Activated CD4-positive, alpha-beta memory T cell treated with anti-CD3 and anti-CD28 coated beads, Interleukin-2, amount 10 ng/mL, durations not matched to agents 7 days and 5 days (primary cell): ENCODE measurements at places on chromosomes 2 and 18.

GRCh38 chr18:38635709-38636430 is 1070.3 kb upstream of the CELF4 start:
- no peak for DNase-seq

GRCh38 chr2:128388499-128388941 is 69.9 kb upstream of the HS6ST1 start:
- no peak for DNase-seq

DNA sequence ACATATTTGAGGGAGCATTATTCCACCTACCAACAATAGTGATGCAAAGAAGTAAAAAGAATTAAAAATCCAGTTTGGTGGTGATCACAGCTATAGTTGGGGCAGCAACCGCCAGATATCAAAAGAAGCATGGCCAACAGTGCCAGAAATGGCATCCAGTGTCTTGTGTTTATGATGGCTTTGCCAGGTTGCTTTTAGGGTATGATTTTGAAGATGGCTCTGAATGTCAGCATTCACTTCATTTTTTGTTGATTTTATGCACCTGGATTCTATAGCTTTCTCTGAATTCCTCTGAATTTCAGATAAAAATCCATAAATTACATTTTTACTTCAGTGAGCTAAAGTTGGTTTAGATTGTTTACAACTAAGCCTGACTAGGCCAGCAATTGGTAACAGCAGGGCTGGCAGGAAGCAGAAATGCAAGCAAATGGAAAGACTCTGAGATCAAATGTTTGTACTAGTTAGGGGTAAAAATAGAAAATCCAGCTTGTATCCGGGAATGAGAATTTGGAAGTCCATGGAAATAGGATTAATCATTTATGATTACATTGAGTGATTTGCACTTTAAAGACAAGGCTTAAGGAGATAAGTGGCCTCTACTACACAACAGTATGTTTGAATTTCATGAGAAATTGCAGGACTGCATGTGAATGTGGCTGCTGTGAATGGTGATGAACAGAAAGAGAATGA is 40.4 kb downstream of the COL3A1 start:
- no peak for DNase-seq

DNA sequence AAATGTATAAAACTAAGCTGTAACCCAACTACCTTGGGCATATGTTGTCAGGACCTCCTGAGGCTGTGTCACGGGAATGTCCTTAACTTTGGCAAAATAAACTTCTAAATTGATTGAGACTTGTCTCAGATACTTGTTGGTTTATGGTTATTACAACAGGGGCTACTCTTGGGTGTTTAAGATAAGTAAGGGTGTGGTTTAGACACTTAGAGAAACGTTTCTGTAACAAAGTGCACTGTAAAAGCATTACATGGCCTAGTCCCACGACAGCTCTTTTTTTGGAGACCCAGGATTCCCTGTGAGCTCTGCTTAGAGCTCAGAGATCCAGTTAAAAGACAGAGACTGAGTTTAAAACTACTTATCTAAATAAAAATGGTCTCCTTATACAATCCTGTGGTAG is 32.3 kb upstream of the LIPG start:
- no peak for DNase-seq

DNA sequence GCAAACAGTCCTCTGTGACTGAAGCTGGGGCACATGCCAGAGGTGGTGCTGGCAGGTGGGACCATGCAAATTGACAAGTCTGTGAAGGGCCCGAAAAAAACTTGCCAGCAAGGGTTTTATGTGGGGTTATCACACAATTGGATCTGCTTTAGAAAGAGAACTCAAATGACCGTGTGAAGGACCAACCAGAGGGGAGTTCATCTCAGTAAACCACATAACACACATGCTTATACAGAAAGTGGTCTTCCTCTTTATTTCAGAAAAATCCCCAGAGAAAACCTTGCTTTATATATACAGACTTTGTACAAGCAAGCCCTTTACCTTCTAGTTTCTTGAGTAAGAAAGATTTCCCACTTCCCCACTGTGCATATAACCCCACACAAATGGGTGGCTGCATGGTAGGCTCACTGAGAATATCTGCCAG is 46.7 kb downstream of the KIDINS220 start:
- DNase-seq: no peak

- no peak for DNase-seq
Measured at GRCh38 chr2:64210816-64211215, 66.6 kb upstream of the PELI1 start.

GRCh38 chr18:79410171-79410641 is 14.5 kb downstream of the NFATC1 start:
- DNase-seq: no peak

DNA sequence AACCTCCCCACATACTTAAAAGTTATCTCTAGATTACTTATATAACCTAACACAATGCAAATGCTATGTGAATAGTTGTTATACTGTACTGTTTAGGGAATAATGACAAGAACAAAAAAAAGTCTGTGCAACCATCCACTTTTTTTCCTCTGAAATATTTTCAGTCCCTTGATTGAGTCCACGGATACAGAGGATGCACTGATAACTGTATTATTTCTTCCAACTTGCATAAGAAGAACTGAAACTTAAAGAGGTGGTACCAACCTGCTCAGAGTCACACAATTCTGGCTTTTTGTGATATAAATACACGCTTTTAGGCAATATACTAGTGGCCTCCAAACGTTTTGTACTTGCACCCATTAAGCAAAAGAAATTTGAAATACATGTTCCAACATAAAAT is 1.4 kb downstream of the SMC6 start:
- DNase-seq: no peak

DNA sequence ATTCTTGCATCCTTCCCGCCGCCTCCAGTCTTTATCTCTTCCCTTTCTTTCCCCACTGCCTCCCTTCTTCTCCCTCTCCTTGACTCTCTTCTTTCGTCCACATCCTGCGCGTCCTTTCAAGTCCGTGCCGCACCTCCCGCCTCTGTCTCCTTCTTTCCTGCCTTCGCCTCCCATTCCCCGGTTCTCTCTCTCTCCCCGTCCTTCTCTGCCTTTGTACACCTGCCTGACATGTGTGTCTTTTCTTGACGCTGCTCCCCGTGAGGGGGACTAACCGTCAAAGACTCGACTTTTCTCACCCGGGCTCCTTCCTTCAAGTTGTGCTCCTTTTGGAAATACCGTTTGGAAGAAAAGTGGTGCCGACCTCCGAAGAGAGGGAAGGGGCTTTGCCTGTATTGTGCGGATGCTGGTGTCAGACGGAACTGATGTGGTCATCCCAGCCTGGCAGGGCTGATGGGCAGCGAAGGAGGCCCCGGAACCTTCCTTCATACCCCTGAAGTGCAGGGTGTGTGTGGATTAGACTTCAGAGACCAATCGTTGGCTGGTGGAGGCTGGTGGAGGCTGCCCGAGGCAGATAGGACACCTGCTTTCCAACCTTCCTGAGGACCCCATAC is 879 bp downstream of the TMEM178A start:
- DNase-seq: no peak

DNA sequence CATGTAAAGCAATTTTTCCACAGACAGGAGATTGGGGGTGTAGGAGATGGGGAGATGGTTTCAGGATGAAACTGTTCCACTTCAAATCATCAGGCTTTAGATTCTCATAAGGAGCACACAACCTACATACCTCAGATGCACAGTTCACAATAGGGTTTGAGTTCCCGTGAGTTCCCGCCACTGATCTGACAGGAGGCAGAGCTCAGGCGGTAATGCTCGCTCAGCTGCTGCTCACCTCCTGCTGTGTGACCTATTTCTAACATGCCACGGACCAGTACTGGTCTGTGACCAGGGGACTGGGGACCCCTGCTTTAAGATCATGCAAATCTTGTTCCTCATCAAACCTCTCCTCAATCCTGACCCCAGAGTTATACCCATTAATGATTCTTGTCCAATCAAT is 70.1 kb downstream of the RPE start:
- no peak for DNase-seq

GRCh38 chr2:183093857-183094657 is 15.5 kb downstream of the DUSP19 start:
- DNase-seq: no peak

DNA sequence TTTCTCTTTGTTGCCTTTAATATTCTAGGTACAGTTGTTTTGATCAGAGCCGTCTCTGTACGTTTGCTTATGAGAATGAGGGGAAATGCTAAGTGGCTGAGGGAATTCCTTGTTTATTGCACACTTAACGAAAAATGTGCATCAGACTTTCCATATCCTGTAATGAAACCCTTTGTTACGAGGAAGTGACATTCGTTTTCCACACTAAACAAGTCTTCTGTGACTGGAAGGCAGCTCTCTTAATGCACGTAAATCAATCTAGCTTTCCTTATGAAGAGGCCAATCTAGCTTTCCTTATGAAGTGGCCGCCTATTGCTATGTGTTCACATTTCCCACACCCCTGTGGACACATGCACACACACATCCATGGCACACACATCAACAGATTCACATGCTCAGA is 186.2 kb downstream of the SNTG2 start:
- no peak for DNase-seq

GRCh38 chr2:206990360-206990759 is 51.0 kb downstream of the CPO start:
- DNase-seq: no peak

GRCh38 chr2:80363330-80363729 is 58.8 kb upstream of the LRRTM1 start:
- no peak for DNase-seq

DNA sequence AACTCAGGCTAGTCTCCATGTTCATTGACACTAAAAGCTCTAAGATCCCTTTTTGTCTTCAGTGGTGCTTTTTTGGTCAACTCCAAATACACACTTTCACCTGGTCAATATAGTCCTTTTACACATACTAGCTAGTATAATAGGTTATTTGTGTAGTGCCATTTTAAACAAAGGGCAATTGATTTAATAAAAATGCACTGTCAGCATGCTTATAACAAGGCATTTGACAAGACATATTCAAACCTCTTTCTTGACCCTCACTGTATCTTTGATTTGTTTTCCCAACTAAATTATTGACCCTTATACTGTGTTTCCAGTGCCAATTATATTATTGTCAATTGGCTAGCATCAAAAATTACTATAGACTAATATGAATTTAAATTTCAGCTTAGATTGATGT is 1117.6 kb upstream of the DDX18 start:
- no peak for DNase-seq

DNA sequence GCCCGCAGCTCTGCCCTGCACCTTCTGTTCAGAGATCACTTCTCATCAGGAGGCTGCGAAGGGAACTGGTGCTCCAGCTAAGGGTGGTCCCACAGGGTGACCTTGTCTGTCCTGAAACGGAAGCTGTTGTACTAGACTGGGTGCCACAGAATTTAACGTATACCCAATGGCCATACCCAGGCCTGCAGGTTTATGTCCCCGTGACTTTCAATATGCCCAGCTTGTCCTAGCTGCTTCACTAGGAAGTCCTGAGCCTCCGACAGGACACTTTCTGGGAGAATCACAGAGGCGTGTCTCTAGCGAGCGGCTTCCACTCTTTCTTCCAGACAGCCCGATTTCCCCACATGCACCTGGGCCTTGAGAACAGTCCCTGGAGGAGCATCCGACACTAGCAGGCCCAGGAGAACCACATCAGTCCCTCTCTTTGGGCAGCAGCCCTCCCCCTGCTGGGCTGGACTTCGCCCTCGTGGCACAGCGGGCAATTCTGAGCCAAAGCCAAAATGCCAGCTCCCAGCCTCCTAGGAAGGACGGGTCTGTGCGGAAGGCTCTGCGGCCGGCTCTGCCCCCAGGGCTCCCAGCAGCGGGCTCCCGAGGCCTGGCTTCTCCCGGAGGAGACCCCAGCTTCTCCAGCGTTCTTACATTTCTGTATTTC is 91.9 kb upstream of the OTOS start:
- DNase-seq: no peak
